ENCODE measurements at places on chromosomes 3 and 15. TPM values are rescaled to one million over a fixed set of nuclear protein-coding genes. Genes with fewer than 3 reads are reported as not detected.

RYK gene
- 108 TPM for total RNA-seq

PLXND1 gene
- 1.0 TPM for total RNA-seq

ZNF592 gene
- total RNA-seq = 9.9 TPM

AP3B2 gene
- under 0.01 TPM for total RNA-seq

SLC9C1 gene
- total RNA-seq = 0.21 TPM

CSPG4 gene
- 2.7 TPM for total RNA-seq

FETUB gene
- not detected for total RNA-seq

GLDN gene
- total RNA-seq = 0.07 TPM
